ENCODE measurements at places on chromosomes 3 and 15. TPM values are rescaled to one million over a fixed set of nuclear protein-coding genes. Genes with fewer than 3 reads are reported as not detected.

DNA sequence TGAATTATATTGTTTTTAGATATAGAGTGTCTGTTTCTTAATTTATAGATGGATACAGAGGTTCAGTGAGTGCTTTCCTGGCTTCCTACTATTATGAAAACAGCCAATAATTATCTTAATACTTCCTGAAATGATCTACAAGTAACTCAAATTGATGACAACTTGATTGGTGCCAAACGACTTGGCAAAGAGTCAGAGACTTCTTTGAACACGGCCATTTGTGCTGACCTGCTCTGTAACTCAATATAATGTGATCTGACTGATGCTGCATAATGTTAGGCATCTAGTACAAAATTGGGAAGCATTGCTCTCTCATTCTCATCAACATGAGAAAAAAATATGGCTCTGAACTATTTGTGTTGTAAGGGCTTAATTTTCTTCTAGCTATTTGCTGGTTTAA is 193.9 kb downstream of the DIPK2A start:
- H3K4me3 ChIP-seq: no peak overlapping the region
- H3K4me1 ChIP-seq: peaks cover 13% of the 10 kb centered on the region
- DNase-seq: no peak
- H3K27ac ChIP-seq: no peak overlapping the region
- H3K27me3 ChIP-seq: no peaks in the 10 kb centered on the region

GRCh38 chr3:57977818-57978235 is 30.4 kb upstream of the FLNB start:
- DNase-seq: no peak
- no peak overlapping the region for H3K27ac ChIP-seq
- H3K27me3 ChIP-seq: no peaks in the 10 kb centered on the region
- no peaks in the 10 kb centered on the region for H3K36me3 ChIP-seq
- H3K4me1 ChIP-seq: no peaks in the 10 kb centered on the region

GRCh38 chr15:72859757-72860145 is 76.2 kb upstream of the ADPGK start:
- H3K4me3 ChIP-seq: no peak overlapping the region
- no peaks in the 10 kb centered on the region for H3K4me1 ChIP-seq
- H3K27ac ChIP-seq: no peak overlapping the region
- H3K36me3 ChIP-seq: no peaks in the 10 kb centered on the region
- H3K27me3 ChIP-seq: no peaks in the 10 kb centered on the region

DNA sequence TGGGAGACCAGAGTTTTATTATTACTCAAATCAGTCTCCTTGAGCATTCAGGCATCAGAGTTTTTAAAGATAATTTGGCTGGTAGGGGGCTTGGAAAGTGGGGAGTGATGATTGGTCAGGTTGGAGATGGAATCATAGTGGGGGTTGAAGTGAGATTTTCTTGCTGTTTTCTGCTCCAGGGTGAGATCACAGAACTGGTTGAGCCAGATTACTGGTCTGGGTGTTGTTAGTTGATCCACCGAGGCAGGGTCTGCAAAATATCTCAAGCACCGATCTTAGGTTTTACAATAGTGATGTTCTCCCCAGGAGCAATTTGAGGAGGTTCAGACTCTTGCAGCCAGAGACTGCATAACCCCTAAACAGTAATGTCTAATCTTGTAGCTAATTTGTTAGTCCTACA is 141.0 kb downstream of the OTOL1 start:
- H3K27ac ChIP-seq: no peak overlapping the region
- H3K4me3 ChIP-seq: no peak overlapping the region
- DNase-seq: no peak
- H3K4me1 ChIP-seq: no peaks in the 10 kb centered on the region
- H3K36me3 ChIP-seq: no peaks in the 10 kb centered on the region

EXD1 gene
- not detected for polyA plus RNA-seq
